ENCODE measurements at places on chromosomes 11 and 22.

DNA sequence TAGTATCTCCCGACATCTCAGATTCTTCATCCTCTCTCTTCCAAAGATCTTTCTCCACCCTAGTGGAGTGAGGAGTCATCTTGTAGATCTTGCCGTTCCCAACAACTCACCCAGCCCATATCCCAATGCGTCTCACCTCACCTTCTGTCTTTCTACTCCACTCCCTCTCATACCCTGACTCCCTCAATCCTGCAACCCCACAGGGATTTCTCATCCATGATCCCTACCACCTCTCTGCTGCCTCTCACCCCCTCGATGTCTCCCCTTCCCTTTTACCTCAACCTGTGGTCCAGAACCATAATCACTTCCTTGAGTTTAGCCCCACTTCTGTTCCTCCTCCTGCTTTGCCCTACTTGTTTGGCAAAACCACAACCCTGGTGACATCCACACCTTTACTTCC lies 41.7 kb downstream of the OTOG start:
- DNase-seq, result no peak

GRCh38 chr22:49946612-49947295 lies 13.8 kb upstream of the PIM3 start:
- DNase-seq, result no peak

GRCh38 chr11:45042560-45042959 lies 91.9 kb upstream of the TP53I11 start:
- no peak for DNase-seq

DNA sequence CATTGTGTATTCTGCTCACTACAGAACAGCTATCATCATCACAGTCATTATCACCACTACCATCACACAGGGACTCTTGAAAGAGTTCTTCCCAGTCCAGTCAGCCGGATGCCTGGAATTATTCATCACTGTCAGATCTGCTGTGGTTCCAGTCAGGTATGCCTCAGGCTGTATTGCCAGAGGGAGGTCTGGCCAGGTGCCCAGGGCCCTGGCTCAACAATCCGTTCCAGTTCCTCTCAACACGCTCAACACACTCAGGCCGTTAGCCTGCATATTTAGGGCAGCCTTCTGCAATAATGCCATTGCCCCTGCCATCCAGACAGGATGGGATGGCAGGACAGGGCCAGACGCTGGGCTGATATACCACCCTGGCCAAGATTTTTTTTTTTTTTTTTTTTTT lies 28.6 kb upstream of the RASL10A start:
- DNase-seq, result no peak

DNA sequence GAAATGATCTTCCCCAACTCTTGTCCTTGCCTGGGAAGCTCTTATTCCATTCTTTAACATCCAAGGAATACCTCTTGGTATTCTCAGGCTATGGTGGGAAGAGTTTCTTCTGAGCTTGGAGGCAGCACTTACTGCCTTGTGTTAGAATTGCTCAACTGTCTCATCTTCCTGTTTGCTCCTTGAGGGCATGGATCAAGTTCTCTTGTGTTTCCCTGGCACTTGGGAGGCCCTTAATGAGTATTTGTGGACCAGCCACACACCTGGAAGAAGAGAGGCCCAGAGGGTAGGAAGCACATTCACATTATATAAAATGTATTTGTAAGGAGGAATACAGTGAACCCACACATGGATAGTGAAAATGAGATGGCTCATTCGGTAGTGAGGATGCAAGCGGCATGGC lies 3.4 kb upstream of the SORL1-AS1 start:
- DNase-seq, result no peak

DNA sequence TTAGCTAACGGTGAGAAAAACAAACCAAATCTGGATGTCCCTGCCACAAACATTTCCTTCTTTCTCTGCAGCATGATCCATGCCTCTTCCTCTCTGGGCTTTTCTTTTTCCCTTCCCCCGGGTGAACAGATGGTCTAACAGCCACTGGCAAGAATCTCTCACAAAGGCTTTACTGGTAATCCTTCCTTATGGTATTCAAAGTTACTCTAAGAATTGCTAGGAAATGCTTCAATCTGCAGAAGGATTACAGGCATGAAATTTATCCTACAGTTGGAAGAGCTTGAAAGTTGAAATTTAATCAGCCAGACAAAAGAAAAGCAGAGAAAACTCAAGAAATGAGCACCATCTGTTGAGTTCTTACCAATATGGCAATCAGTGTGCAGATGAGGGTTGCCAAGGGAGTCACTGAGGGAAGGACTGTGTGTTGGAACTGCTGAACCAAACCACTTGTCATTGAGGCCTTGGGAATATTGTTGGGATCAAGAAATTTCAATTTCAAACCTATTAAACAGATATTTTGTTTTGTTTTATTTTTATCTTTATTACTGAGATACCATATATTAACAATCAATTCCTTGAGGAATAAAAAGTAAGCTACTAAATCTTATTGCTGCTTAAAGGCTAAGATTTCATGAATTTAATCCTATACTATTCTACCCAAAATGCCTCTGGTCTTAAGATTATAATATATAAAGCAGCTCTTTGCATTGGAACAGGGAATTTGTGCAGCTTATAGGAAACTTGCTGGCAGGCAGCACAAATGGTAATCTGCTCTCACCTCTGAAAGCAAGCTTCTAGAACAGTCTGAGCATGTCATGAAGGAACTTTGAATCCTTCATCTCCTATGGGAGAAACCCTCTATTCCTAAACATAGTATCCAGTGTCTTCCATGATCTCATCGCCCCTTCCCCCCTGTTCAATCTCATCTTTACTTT lies 29.7 kb upstream of the NDUFC2 start:
- DNase-seq, result no peak

DNA sequence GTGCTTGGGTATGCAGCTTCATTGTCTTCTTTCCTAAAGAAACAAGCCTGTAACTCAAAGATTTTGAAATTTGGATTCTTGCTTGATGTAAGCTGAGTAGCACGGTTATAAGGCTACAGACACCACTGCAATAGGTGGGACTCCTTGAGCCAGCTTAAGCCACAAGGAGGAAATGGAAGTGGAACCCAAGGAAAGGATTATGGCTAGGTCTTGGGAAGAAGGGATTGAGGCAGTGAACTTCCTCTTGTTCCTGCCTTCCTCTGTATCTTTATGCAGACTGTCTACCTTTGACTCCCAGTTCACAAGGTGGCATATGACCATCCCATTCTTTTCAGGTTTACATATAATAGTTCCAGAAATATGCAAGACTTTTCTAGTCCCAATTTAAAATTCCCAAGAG lies 72.3 kb downstream of the BDNF start:
- DNase-seq, result no peak

- DNase-seq, result no peak
Measured at GRCh38 chr11:10551290-10551592, 10.3 kb upstream of the RNF141 start.

GRCh38 chr22:30867746-30868662 lies 100.6 kb downstream of the MORC2 start:
- DNase-seq, result no peak

- no peak for DNase-seq
Measured at GRCh38 chr11:115051938-115052590, 373.7 kb downstream of the NXPE2 start.

DNA sequence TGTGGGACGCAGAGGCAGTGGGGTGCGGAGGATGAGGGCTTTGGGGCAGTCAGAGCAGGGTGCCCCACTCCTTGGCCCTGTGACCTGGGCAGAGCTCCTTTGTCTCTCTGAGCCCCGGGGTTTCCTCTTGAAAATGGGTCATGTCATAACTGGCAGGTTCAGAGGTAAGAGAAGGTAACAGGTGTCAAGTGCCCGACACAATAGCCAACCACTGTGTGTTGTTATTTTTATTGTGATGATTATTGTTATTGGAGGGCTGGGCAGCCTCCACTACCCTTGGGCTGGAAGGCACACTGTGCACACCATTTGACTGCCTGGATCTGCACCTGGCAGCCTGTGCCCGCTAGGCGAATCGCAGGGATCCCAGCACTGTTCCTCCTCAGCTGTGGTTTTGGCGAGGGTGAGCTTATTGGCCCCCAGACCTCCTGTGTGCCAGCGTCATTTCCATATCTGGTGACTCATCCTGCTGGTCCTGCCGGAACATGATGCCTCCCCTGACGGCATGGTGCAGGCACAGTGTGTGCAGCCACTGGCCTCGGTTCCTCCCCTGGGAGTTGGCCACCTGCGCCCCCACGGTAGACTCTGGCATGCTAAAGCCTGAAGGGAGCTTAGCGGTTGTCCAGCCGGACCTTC lies 15.4 kb upstream of the SOX10 start:
- DNase-seq, result no peak

- DNase-seq, result no peak
Measured at GRCh38 chr22:38655519-38656255, 505 bp downstream of the FAM227A start.

- no peak for DNase-seq
Measured at GRCh38 chr22:33361581-33361980, 303.4 kb upstream of the SYN3 start.

GRCh38 chr11:65278356-65278755 lies 16.6 kb downstream of the POLA2 start:
- no peak for DNase-seq

- DNase-seq, result no peak
Measured at GRCh38 chr22:25900880-25901279, 158.9 kb downstream of the MYO18B start.

DNA sequence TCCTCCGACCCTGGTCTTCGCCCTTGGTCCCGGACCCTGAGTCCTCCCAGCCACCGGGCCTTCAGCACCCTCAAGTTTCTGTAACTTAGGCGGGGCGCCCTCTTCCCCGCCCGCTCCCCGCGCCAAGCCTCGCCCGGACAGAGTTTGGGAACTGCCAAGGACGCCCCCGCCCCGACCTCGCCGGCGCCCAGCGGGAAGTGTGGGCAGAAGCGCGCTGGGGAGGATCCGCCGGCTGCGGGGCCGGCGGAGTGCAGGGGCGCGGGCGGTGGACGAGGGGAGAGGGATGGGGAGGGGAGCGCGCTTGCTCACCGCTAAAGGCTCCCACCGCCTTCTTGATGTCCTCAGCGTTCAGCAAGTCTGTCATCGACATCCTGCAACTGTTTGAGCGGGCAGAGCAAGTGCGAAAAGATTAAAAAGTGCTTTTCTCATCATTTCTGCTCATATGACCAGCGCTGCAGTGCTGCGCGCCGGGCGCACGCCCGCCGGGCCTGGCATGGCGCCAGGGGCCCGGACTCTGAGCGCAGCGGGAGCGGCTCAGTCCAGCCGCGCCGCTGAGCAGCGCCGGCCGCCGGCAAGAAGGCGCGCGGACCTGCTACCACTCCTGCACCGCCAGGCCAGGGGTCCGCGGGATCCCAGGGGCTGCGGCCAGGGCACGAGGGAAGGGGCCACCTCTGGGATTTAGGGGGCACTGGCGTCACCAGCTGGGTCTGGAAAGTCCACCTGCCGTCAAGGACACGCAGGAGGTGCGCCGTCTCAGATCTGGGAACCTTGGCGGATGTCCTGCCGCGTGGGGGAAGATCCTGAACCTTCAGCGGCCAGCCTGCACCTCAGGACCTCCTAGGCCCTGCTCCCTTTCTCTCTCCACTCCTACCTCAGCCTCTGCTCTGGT lies at the start of gene PVALB:
TSS of gene PVALB (minus strand) at position 400 of the 889 bp plus-strand sequence. CDS start at position 370, 30 bp downstream.
- DNase-seq, result no peak

- no peak for DNase-seq
Measured at GRCh38 chr11:12359761-12360160, 17.6 kb upstream of the PARVA start.

DNA sequence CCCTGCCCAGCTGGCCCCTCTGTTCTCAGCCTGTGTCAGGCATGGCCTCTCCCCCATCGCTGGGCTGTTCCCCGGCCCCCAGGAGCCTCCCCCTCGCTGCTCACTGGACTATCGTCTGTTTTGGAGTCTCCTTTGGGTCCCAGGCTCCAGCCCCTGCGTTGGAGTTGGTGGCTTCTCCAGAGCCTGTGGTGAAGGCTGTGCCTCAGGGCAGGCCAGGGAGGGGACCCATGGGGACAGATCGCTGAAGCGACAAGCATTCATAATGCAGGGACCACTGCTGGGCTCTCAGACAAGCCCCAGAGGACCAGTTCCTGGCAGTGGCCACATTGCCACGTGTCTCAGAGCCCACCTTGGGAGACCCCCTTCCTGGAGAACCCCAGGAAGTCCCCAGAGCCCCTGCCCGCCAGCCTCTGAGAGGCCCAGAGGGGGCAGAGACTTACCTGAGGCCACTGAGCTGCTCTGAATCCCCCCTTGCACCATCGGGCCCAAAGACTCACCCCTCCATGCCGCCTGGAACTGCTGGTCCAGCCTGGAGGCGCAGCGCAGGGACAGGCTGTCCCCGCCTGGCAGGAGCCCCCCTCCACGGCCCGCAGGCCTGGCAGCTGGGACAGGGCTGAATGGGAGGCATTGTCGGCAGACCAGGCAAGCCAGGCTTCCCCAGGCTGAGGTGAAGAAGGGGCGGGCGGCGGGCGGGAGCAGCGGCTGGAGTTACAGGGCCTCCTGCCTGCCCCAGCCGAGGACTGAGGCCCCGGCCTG lies at the start of gene CHADL:
TSS of gene CHADL (minus strand) at position 555 of the 756 bp plus-strand sequence. CDS start at position 505, 50 bp downstream.
- DNase-seq, result no peak

DNA sequence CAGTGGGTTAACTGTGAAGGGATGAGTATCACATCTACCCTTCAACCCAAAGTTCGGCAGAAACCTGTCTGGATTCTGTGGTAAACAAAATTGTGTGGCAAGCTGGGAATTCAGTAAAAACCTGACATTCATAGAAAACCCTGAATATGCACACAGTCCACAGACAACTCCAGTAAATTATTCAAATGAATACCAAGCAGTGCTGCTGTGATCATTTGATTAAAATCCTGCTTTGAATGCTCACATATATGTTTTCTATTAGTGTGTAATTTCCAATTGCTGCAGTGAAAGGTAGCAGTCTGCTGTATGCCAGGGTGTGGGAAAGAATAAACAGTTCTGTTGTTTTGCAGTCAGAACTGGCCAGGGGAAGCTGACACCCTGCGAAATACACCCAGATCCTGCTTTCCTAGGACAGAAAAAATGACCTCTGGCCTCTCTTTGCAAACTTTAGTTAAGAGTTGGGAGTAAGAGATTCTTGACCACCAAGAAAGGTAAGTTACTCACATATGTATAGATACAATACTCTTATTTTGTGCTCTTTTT lies 217.8 kb downstream of the FAM76B start:
- DNase-seq, result no peak

GRCh38 chr22:42645938-42646568 lies 3.1 kb downstream of the CYB5R3 start:
- no peak for DNase-seq

- no peak for DNase-seq
Measured at GRCh38 chr11:114279792-114280546, 16.2 kb upstream of the NNMT start.

DNA sequence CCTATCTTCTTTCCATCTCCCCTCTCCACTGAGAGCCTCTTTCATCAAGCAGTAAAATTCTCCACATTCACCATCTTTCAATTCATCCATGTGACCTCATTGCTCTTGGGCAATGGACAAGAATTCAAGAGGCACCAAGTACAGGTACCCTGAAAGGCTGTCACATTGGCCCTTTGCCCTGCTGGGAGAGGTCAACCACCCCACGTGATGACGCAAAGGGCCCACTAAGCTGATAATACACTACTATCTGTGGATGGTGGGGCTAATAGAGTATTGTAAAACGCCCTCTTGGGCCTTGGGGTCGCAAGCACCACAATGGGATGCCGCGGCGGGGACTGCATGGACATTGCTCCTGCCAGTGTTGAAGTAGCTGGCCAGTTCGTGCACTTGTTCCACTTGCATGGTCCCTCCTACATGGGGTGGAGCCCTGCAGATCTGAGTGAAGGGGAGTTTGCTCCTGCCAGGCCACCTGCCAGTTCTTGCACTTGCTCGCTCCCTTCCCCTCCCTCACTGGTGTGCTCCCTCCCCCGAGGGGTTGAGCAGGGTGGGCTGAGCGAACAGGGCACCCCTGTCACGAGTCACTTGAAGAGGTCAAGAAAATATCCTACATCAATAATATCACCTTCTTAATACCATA lies 1578.8 kb upstream of the RAG2 start:
- DNase-seq, result no peak
